Neural cell (in vitro differentiated cells): ENCODE measurements at places on chromosomes 11 and 22. TPM values are rescaled to one million over a fixed set of nuclear protein-coding genes. Genes with fewer than 3 reads are reported as not detected.

SERHL2 gene
- polyA plus RNA-seq: 0.80 and 0.99 TPM in 2 replicates

OR10A2 gene
- polyA plus RNA-seq: not detected in 2 replicates

OR8B3 gene
- polyA plus RNA-seq: not detected in 2 replicates

TMEM191B gene
- polyA plus RNA-seq: 41.5 and 47.9 TPM in 2 replicates

FBXO3 gene
- 112 and 115 TPM in 2 replicates for polyA plus RNA-seq

TECTA gene
- 2.6 and 3.3 TPM in 2 replicates for polyA plus RNA-seq

AIFM3 gene
- polyA plus RNA-seq: 1.1 TPM in 1 of 2 replicates, not detected in the other

TRIM29 gene
- 0.56 and 0.82 TPM in 2 replicates for polyA plus RNA-seq

NRGN gene
- polyA plus RNA-seq: 0.69 and 1.1 TPM in 2 replicates

GRK3 gene
- polyA plus RNA-seq: 9.8 and 11.4 TPM in 2 replicates

OR52I1 gene
- polyA plus RNA-seq: not detected in 2 replicates

C11orf91 gene
- not detected in 2 replicates for polyA plus RNA-seq

BDNF gene
- polyA plus RNA-seq: not detected in 2 replicates

LARGE1 gene
- 27.5 and 34.0 TPM in 2 replicates for polyA plus RNA-seq

SCGB1D2 gene
- polyA plus RNA-seq: not detected in 2 replicates

MS4A14 gene
- polyA plus RNA-seq: not detected in 2 replicates

ANO9 gene
- not detected in 2 replicates for polyA plus RNA-seq

RIMBP3C gene
- 0.07 TPM in 1 of 2 replicates, not detected in the other for polyA plus RNA-seq

OOSP3 gene
- not detected in 2 replicates for polyA plus RNA-seq

OR5A1 gene
- not detected in 2 replicates for polyA plus RNA-seq

TIGD3 gene
- 16.1 and 23.1 TPM in 2 replicates for polyA plus RNA-seq

NPAS4 gene
- polyA plus RNA-seq: 6.7 and 10.6 TPM in 2 replicates

C11orf87 gene
- polyA plus RNA-seq: 7.3 and 8.6 TPM in 2 replicates

OR8G5 gene
- not detected in 2 replicates for polyA plus RNA-seq

B3GAT3 gene
- polyA plus RNA-seq: 102 and 127 TPM in 2 replicates

ALX4 gene
- polyA plus RNA-seq: not detected in 2 replicates

OR52K2 gene
- not detected in 2 replicates for polyA plus RNA-seq

BACE1-AS gene
- polyA plus RNA-seq: 3.8 and 5.0 TPM in 2 replicates

SLC22A8 gene
- not detected in 2 replicates for polyA plus RNA-seq

MRGPRX4 gene
- not detected in 2 replicates for polyA plus RNA-seq

TYR gene
- not detected in 2 replicates for polyA plus RNA-seq

FDX1 gene
- 13.9 and 14.3 TPM in 2 replicates for polyA plus RNA-seq

CD82 gene
- polyA plus RNA-seq: 0.84 and 2.3 TPM in 2 replicates

SLC22A25 gene
- not detected in 2 replicates for polyA plus RNA-seq

HOATZ gene
- polyA plus RNA-seq: not detected in 2 replicates

RFPL3 gene
- polyA plus RNA-seq: 0.50 TPM in 1 of 2 replicates, not detected in the other

TRIM22 gene
- polyA plus RNA-seq: 4.3 and 10.2 TPM in 2 replicates

OR2AG2 gene
- polyA plus RNA-seq: not detected in 2 replicates

KRTAP5-9 gene
- not detected in 2 replicates for polyA plus RNA-seq

CHRDL2 gene
- not detected in 2 replicates for polyA plus RNA-seq

TANGO2 gene
- 12.7 and 15.4 TPM in 2 replicates for polyA plus RNA-seq

TBRG1 gene
- 83.2 and 89.2 TPM in 2 replicates for polyA plus RNA-seq

MMP1 gene
- polyA plus RNA-seq: not detected in 2 replicates

IL10RA gene
- 0.76 and 1.1 TPM in 2 replicates for polyA plus RNA-seq

RHOD gene
- polyA plus RNA-seq: 0.28 TPM in 1 of 2 replicates, not detected in the other

MPEG1 gene
- polyA plus RNA-seq: 0.21 TPM in 1 of 2 replicates, not detected in the other

SLC22A9 gene
- not detected in 2 replicates for polyA plus RNA-seq
